Cortex of kidney (tissue), 1 donor: ENCODE measurements at places on chromosomes 2 and 18.

- no peak for DNase-seq
Measured at GRCh38 chr2:99998651-99999320, 143.6 kb downstream of the AFF3 start.

GRCh38 chr2:96153291-96153713, 8.1 kb upstream of the DUSP2 start:
- no peak for DNase-seq

DNA sequence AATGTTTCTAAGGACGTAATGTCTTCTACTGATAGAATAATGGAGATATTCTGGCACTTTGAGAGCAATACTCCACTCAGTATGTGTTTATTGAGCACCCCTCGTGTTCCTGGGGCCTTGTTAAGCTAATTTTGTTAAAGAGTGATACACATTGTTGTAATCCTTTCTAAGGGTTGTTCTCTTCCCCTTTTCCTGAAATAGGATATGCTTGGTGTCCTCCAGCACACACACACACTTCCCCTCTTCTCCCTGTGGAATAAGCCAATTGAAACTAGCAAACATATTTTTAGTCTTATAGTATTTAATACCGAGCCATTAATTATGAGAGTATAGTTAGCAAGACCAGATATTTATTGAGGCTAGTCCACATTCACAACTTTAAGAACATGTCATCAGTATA, 114.1 kb downstream of the CRIM1 start:
- DNase-seq, result no peak

DNA sequence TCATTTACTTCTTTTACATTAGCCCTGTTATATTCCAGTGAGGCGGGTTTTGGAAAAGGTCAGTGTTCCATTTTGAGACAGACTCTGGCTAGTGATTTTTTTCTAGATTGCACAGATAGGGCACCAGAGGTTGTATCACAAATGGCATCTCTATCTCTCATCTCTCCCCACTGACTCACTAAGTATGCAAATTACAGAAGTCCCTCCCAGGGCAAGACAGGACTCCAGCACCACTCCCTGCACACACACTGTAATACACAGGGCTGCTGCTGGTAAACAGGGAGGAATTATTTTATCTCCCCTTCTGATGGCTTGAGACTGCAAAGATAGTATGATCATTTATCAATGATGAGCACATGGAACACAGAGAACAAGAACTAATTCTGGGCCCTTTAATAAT, 46.2 kb downstream of the AKAIN1 start:
- no peak for DNase-seq

GRCh38 chr2:196361606-196362326, 190.4 kb upstream of the STK17B start:
- no peak for DNase-seq

DNA sequence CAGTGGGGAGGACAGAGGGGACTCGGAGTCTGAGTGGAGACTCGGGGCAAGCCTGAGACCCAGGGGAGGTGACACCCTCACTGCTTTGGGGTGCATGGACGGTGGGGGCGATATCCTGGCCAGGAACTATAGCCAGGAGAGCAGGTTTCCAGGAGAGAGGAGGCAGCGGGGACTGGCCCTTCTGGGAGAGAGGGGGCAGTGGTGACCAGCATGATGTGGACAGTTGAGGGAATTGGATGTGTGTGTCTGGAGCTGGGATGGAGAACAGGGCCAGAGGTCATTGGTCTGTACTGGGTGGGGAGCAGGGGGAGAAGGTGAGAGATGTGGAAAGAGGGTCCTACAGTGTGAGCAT, 63.6 kb downstream of the ACKR3 start:
- no peak for DNase-seq

- DNase-seq, result no peak
Measured at GRCh38 chr2:217666338-217666737, 336.5 kb downstream of the TNS1 start.

DNA sequence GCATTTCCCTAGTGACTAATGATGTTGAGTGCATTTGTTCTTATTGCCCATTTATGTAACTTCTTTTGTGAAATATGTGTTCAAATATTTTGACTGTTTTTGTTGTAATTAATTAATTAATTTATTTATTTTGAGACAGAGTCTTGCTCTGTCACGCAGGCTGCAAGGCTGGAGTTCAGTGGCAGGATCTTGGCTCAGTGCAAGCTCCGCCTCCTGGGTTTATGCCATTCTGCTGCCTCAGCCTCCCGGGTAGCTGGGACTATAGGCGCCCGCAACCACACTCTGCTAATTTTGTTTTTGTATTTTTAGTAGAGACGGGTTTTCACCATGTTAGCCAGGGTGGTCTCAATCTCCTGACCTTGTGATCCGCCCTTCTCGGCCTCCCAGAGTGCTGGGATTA, 71.9 kb downstream of the TAF4B start:
- DNase-seq, result no peak

DNA sequence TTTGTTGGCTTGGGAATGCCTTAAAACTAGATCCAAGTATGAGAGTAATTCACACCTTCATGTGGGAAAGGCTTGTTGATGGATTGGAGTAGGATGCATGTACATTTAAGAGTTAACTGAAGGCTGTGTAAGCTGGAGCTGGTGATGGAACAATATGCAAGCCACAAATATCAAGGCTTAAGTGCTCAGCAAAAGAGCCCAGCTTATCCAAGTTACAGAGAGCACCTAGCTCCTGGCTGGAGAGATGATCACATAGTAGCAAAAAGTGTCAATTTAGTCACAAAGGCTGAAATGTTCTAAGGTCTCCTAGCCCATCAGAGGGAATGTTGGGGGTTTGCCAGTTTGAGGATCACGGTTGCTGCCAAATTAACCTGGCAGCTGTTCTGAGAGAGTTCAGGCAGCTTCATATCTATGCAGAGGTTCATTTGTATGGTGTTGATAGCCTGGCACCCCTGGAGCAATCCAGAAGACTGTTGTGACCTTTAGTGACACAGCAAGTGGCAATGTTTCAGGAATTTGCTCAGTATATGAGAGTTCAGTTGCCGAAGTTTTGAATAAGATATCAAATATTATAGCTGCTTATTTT, 228.2 kb downstream of the DOK6 start:
- no peak for DNase-seq

DNA sequence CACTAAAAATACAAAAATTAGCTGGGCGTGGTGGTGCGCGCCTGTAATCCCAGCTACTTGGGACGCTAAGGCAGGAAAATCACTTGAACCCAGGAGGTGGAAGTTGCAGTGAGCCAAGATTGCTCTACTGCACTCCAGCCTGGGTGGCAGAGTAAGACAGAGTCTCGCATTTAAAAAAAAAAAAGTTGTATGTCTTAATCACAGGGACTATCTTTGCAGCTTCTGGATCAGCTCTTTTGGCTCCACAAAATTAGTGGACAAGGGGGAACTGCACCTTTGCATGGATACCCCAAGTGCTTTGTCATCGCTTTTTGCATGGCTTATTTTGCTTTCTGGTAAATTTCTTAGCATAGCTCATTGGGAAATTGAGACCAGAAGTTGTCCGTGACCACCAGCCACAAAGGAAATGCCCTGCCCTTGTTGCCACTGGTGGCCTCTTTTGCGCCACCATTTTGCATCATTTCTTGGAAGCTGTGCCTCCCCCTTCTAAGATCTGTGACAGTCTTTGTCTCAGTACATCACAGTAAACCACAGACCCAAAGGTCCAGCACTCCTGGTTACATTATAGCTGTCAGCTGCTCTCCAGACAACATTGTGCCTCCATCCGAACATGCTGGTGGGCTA, 43.9 kb upstream of the PCBP1 start:
- DNase-seq, result no peak

- DNase-seq, result no peak
Measured at GRCh38 chr2:239721531-239721930, 303.6 kb downstream of the NDUFA10 start.

- no peak for DNase-seq
Measured at GRCh38 chr18:8516371-8517250, 92.6 kb upstream of the RAB12 start.

DNA sequence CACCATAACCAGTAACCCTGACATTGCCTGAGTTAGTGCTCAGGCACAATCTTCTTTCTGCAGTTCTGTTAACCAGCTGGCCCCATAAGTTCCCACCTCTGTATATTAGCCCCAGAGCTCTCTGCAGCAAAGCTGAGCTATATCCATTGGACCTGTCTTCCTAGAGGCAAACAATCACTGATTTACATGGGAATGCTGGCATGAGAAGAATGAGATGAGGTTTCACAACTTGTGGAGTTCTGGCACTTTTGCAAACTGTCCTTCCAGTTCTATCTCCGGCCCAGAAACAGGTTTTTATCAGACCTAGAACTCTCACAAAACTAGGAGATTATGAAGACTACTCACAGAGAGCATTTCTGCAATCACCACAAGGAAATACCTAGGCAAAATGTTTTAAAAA, 7.9 kb upstream of the CCBE1 start:
- no peak for DNase-seq

- no peak for DNase-seq
Measured at GRCh38 chr2:1936427-1936980, 192.2 kb upstream of the PXDN start.

DNA sequence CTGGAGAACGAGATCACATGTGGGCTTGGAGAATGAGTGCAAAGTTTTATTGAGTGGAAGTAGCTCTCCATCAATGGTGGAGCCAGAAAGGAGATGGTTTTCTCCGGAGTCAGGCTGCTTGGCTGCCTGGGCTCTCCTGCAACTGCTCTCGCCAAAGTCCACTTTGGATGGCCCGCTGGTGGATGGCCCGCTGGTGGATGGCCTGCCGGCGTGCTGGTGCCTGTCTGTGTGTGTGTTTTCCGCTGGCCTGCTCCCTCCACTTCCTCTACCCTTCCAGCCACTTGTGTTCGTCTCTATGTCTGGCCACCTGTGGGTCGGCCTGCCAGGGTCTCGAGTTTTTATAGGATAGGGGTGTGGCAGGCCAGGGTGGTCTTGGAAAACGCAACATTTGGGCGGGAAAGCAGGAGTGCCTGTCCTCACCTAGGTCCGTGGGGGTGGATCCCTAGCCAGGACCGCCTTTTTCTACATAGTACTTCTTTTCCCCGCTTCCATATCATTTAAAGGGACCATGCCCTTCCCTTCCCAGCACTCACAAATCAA, 1292.1 kb upstream of the PIK3C3 start:
- DNase-seq, result no peak

DNA sequence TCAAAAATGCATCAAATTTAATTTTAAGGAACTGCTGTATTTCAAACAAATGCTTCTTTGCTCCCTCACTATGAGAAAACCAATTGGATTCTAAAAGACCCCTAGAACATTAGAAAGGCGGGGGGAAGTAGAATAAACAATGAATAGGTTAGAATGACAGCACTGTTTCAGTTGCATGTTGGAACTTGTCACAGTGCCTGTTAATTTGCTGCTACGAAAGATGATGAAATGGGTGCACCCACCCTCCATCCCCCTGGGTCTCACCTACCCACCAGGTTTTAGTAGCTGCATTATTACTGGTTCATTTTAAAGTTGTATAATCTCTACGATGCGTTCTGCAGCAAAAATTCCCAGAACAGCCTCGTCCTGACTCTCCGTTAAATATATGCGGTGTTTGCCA, 193.0 kb upstream of the COPS8 start:
- no peak for DNase-seq

DNA sequence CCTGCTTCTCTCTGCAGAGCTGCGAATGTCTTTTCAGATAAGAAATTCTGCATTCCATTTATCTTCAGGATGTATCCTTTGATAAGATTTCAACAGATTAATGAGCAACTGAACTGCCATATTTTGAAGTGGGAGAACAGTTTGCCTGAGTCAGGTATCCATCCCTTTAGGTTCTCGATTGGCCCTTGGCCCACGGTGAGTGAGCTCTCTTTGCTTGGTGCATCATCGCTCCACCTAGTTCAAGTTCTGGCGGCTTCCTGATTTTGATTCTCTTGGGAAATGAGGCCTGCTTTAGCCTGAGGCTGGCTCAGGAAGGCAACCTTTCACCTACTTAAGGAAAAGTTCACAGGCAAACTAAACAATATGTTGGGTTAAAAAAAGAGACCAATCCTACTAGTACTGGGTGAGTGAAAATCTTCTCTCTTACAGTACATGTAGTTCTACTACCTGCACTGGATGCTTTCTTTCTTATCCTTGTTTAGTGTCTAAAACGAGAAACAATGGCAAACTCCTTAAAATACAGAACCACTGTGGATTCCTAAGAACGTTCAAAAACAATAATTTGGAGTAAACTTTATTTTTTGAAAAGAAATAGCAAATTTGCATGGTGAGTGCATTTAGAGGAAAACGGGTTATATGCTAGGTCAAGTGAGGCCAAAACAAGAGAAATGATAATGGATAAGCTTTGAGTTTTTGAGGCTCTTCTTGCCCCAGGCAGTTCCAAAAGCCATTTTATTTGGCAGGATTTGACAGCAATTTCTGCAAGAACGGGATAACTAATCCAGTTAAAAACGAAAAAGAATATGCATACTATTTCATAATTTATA, 837 bp upstream of the ACSL3 start:
- no peak for DNase-seq

DNA sequence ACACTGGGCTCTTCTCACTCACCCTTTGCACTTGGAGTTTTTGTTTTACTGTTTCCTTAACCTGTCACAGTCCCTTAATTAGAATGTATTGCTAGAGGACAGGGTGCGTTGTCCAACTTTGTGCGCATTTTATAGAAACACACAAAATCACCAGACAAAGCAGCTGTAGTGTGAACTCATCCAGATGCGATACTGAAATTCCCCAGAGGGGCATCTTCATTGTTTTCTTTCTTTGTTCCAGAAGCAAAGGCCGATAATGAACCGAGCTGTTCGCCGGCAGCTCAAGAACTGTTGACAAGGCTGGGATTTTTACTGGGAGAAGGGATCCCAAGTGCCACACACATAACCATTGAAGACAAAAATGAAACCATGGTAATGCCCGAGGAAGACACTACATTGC, 137.6 kb downstream of the WDSUB1 start:
- DNase-seq, result no peak

DNA sequence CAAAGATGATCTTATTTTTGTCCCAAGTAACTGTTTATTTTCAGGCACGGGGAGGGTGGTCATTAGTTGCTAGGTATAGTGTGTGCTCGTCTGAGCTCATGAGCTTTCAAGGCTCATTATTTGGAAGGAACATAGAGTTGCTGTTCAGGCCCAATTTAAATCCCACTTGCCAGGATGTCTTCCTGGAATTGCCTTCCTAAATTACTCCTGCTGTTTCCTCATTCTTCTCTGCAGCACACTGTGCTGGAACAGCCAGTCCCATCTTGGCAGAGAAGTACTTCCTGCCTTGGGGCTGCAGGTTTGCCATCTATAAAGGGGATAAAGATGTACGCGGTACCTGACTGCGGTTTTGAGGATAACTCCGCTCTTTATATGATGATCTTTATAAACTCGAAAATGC, 37.3 kb downstream of the GREB1 start:
- no peak for DNase-seq

DNA sequence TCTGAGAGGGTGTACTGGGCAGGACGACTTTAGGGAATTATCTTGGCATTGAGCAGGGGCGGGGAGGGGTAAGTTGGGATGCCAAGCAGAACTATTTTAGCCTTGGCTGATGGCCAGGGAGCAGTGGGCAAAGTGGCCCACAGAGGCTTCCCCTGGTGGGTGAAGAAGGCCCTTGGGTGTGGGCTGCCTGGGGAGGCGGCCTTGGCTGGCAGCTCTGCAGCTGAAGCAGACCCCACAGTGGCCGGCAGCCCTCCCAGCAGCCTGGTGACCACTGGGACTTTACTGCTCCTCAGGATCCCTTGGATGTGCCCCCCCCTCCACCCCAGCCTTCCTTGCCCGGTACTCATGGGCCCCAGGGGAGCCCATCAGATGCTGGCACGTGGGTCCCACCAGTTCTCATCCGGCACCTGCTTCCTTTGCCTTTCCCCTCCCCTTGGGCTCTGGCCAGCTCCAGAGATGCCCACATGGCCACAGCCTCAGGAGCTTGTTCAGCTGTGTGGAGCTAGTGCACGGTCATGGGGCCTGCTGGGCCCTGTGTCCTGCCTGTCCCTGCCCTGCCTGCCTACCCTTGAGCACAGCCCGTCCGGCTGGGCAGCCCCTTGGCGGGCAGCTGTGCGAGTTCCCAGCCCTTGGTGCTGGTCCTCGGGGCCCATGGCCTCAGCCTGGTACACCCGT, 122.1 kb upstream of the HS6ST1 start:
- no peak for DNase-seq
